ENCODE measurements at places on chromosomes 5 and 9.

DNA sequence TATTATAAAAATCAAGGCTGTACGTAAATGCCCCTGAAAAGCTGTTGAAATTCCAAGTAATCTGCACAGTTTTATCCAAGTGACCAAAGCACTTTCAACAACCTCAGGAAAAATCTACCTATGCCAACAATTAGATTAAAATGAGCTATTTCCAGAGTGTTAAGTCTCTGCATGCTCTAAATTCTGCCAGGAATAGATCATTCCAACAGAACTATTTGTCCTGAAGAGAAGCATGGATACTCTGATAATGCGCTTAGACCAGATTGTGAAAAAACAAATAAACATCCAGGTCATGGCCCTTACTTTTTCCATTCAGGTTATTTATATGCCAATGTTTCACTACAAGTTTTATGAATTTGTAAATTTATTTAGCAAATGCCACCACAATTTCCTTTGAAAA, 59.1 kb downstream of the PLK2 start:
- no peak for DNase-seq

GRCh38 chr5:113059232-113060040, 82.8 kb downstream of the DCP2 start:
- no peak for DNase-seq

- no peak for DNase-seq
Measured at GRCh38 chr5:103360475-103360874, 101.9 kb downstream of the MACIR start.

GRCh38 chr5:55347786-55348185, 40.0 kb downstream of the MTREX start:
- no peak for DNase-seq

DNA sequence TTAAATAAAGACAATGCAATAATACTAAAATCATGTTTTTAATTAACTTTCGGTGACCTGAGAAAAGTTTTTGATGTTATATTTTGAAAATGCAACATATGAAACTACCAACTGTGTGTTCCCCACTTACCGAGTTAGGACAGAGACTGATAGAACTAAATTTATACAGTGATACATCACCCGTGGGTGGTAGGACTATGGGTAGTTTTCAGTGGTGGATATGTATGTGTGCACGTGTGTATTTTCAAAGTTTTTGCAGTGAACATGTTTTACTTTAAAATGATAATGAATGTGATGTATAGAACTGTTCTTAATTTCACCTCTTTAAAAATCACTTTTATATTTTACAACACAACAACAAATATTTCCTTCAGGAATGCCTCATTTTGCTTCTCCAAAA, 25.0 kb upstream of the ACO1 start:
- DNase-seq = no peak

GRCh38 chr5:66351813-66352212, 207.7 kb downstream of the SREK1 start:
- no peak for DNase-seq

- DNase-seq = no peak
Measured at GRCh38 chr5:151739939-151740335, 18.5 kb downstream of the ATOX1 start.

DNA sequence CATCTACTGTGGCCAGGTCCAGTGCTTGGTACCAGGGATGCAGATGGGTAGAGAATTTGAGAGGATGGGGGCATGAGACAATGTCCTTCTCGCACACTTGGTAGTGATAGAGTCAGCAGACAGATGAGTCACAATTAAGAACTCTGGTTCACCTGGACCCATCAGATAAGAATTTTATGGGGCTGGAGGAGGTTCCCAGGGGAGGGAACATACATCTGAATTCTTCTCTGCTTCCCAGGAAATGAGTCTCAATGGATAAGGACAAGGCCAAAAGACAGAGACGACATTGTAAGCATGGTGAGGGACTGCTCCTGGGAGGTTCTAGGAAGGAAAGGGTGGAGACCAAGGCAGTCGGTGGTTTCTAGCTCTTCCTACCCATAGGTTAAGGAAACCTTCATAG, 5.3 kb downstream of the SLC4A9 start:
- DNase-seq = no peak

GRCh38 chr5:131276072-131276471, 12.2 kb downstream of the CDC42SE2 start:
- no peak for DNase-seq

- peak; percentile 30 for DNase-seq
Measured at GRCh38 chr5:26700759-26701384, 337.5 kb downstream of the CDH9 start.

DNA sequence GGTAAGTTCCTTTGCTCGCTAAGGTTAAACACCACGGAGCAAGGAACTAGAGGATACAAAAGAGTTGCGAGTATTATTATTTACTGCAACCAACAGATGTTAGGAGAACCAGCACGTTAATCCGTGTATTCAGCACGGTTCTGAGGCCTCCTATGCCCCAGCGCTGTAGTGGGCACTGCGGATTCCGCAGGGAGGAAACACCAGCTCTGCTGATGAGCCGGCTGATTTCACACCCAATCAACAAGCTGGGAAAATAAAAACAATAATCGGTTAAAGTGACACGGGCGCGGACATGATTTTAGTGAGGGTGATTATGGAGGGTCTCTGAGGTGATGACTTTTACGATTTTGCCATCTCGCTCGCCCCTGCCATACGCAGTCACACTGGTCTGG, 702 bp upstream of the PRELID2 start:
- DNase-seq = no peak

GRCh38 chr9:114220061-114220541, 64.8 kb downstream of the COL27A1 start:
- DNase-seq = no peak

GRCh38 chr9:6564868-6565267, 80.7 kb downstream of the GLDC start:
- no peak for DNase-seq

GRCh38 chr9:28909526-28909925, 1336.2 kb upstream of the C9orf72 start:
- no peak for DNase-seq

DNA sequence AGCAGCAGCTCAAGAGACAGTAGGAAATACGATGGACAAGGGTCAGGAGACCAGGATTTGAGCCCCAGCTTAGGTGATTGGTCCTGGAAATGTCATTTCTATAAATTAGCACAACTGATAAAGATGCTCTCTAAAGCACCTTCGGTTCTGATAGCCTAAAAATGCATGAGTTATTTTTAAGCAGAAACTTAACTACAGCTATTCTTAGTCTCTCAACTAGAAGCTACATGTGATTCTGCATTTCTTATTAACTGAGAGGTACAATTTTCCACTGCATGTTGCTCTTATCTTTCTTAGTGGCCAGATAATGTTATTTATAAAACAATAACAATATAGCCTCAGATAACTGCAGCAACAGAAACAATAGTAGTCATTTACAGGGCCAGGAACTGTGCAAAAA, 136.4 kb downstream of the GRIA1 start:
- DNase-seq = no peak

DNA sequence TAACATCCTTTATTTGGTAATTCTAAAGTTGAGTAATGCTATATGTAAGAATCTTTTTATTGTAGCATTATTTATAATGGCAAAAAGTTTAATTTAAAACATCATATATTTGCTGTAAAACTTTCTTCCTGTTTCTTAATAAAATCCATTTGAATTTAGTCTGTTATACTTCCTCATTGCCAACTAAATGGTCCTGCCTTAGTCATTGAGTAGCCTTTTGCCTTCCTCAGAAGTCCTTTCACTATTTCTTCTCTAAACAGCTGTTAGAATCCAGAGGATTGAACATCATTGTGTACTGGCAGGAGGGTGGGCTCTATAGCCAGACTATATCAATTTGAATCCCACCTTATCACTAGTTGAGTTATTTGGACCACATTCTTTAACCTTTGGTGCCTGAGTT, 11.0 kb downstream of the SLC44A1 start:
- no peak for DNase-seq

DNA sequence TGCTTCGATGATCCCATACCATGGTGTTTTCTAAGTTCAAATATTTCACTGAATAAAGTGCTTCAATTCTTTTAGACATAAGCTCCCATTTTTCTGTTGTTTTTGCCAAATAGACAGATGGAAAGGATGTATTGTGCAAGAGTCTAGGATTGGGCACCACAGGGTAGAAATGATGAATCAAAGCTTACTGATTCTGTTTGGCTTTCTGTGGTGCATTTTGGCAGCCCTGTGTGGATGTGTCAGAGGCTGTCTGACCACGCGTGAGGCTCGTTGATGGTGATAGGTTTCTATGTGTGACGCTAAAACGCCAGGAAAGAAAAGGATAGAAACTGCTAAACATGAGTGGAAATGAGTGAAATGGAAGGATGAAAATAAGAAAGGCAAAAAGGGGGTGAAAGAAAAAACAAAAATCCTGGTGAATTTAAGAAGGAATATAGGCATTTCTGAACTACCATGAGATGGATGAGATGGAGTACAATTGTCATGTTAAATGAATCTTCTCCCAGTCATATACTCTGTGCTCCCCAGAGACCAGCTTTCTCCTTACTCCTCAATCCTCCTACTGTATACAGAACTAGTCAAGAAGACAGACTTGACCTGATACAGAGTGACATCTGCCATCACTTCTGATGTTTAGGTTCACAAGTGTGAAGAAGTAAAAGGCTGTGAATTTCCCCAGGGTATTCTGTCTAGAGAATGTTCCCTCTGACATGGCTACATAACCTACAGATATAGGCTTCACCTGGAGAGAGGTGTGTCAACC, 54.4 kb downstream of the ANKH start:
- DNase-seq = peak; percentile 79

DNA sequence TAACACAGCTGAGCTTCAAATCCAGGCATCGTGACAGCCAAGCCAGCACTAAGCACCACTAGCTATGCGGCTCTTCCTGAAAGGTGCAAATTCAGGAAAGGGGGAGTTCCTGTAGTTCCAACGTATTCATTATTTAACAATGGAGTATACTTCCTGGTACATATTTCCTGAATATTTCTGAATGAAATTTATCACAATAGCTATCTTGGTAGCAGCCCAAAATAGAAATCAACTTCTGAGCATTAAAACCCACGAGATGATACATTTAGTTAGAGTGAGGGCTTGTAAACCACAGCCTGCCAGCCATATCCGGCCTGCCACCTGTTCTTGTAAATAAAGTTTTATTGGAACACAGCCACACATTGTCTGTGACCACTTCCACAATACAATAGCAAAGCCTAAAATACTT, 109.7 kb upstream of the RETREG1 start:
- peak; percentile 62 for DNase-seq

GRCh38 chr9:136370687-136371532, 2.6 kb downstream of the CARD9 start:
- DNase-seq = no peak
